ENCODE measurements at places on chromosomes 4 and X.

- no peak for DNase-seq
Observed at GRCh38 chrX:136228839-136229207, 22.4 kb downstream of the MAP7D3 start.

DNA sequence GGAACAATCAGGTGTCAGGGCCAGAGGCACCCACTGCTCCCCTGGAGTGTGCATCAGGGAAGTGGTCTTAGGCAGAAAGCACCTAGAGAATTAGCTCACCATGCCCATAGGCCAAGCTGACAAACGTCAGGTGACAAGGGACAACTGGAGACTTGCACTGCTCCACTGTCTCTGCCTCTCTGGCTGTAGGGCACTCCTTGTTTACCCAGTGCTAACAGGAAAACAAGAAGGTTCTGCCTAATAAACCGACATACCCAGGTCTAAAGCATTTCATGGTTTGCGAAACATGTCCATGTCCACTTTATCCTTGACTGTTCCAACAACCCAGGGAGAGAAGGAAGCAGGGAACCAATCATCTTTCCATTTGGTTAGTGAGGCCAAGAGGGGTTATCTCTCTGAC lies 92.5 kb upstream of the MAMLD1 start:
- DNase-seq: no peak

DNA sequence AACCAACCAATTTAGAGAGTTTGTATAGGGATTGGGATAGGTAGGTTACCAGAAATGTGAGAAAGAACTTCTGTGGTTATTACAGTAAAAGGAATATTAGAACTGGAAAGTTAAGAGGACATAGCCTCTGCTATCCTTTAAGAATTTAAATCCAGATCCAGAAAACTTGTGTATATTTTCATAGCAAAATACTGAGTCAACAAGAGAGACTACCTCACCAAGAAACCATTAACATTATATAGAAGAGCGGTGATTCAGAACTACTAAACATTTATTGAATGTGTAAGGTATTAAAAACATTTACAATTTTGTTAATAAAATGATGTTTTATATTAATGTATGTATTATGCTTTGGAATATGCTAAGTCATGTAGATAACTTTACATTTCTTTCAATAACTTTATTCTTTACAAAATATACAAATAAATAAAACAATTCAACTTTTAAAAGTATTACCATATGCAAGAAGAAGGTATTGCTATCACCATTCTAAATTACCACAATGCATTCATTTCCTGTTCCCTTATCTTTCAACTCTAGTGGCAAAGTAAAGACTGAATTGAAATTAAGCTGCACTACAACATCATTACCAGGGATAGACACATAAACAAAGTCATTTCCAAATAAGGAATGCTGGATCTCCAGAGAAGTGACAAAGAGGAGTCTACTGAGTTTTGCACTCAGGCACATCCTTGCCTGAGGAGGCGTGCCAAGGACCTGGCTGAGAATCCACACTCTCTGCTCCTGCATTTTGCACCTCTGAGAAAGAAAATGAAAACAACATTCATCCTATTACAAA lies 6.1 kb upstream of the BDH2 start:
- no peak for DNase-seq

DNA sequence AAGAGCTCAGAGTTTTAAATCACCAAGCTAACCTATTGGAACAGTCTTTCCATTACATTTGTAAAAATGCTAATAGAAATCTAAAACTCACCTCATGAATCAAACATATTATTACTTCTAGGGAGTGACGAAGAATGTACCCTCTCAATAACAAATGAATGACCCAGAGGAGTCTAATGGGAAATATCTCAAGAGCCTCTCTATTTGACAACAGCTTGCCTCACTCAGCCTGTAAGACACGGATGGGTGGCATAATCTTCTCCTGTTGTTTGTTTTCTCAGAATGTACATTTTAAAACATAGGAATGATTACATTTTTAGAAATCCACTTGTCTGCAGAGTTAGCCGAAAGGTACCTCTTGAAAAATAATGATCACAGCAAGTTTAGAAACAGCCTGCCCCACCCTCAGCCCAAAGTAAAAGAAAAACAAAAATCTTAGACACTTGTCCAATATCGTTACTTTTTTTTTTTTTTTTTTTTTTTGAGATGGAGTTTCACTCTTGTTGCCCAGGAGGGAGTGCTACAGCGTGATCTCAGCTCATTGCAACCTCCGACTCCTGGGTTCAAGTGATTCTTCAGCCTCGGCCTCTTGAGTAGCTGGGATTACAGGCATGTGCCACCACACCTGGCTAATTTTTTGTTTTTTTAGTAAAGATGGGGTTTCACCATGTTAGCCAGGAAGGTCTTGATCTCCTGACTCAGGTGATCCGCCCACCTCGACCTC lies 183.6 kb upstream of the FTHL17 start:
- DNase-seq: no peak

GRCh38 chr4:60396341-60397049 lies 803.6 kb upstream of the ADGRL3 start:
- no peak for DNase-seq

- DNase-seq: no peak
Observed at GRCh38 chrX:153794897-153795816, 689 bp downstream of the SSR4 start.

- no peak for DNase-seq
Observed at GRCh38 chr4:184688447-184688846, 38.9 kb downstream of the PRIMPOL start.

- DNase-seq: peak; percentile 59
Observed at GRCh38 chr4:108433832-108434231, 186.5 kb upstream of the RPL34 start.

Measured in CD4-positive, alpha-beta T cell treated with Interleukin-17A for 1 hour (primary cell).